Neural progenitor cell (in vitro differentiated cells): ENCODE measurements at places on chromosomes 3 and 15.

DNA sequence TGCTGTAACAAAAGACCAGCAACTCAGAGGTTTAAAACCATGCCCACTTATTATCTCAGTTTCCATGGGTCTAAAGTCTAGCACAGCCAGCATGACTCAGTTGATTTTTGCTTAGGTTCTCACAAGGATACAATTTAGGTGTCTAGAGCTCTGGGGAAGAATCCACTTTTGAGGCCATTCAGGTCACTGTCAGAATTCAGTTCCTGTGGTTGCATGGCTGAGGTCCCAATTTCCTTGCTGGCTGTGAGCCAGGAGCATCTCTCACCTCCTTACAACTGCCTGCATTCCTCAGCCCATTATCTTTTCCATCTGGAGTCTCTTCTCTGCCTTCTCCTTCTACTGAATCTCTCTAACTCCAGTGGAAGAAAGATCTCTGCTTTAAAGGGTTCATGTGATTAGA lies 240.5 kb upstream of the CFAP20DC start:
- DNase-seq, result no peak

DNA sequence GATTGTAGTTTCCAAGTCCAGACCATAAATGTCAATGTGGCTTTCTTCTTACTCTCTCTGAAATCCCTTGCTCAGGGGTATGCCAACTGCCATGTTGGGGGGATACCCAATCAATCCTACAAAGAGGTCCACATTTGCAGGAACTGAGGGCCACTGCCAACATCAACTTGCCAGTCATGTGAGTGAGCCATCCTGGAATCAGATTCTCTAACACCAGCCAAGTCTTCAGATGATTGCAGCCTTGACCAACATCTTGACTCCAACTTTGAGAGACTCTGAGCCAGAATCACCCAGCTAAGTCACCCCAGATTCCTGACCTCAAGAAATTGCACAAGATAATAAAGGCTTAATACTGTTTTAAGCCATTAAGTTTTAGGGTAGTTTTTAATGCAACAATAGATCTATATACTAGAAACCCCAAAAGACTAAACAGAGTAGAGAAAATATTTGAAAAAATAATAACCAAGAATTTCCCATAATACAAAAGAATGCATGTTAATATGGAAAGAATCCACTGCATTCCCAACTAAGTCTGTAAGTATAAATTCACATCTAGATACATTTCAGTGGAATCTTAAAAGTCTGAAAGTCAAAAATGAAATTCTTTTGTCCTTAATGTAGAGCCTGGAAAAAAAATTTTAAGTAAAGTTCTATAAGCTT lies 22.4 kb downstream of the ISG20 start:
- DNase-seq, result no peak

- DNase-seq, result no peak
Observed at GRCh38 chr3:36811768-36812167, 47.4 kb upstream of the DCLK3 start.

- no peak for DNase-seq
Observed at GRCh38 chr3:165383381-165383780, 187.2 kb upstream of the SLITRK3 start.
